ENCODE measurements at places on chromosomes 4 and X.

DNA sequence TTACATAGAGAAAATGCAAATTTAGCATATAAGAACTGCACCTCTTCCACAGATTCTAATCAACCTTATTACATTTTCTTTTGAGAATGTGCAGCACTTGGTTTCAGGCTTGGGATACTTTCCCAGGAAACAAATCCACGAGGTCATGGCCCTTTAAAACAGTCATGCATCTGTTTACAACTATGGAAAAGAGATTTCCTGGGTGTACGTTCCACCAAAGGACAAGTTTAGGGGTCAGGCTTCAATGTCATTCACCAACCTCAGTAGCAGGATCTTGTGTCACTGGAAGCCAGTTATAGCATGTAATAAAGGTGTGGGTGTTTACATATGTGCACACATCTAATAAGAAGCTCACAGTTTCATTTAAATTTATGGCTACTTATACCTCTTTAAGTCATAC is 30.7 kb downstream of the EREG start:
- DNase-seq: no peak

- DNase-seq: no peak
Observed at GRCh38 chr4:172688534-172688933, 480.1 kb upstream of the GALNT7 start.

DNA sequence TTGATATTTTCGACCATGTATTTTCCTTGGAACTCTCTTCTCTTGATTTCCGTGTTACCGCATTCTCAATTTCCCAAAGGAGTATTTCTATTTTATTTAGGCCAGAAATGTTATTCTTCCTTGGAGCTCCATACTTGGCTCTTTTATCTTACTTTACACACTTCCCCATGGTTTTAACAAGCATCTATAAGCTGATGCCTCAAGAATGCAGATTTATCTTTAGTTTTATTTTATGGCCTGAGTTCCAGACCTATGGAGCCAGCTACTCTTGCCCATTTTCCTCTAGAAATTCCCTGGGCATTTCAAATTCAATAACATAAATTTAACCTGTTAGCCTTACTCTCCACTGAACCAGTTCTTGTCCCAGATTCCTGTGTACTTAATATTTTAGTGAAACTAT is 43.7 kb downstream of the SULT1E1 start:
- DNase-seq: no peak

DNA sequence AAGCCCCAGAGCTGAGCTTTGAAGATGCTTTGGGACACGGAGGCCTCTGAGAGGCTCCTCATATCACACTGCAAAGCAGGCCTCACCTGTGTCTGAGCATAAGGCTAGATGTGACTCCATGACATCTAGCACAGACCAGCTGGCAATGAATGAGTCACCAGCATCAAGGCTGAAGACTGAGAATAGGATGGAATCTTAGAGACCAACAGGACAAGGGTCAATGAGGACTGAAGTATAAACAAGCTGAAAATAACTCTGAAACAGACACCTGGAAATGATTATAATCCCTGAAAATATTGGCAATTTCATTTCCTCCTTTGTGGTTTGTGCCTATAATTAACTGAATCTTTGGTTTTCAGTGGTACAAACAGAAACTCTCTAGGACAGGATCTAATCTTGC is 87.1 kb upstream of the PRPS1 start:
- no peak for DNase-seq

GRCh38 chrX:118644378-118644777 is 83.0 kb upstream of the IL13RA1 start:
- DNase-seq: no peak

GRCh38 chr4:159420162-159421057 is 317.5 kb downstream of the RAPGEF2 start:
- DNase-seq: no peak

DNA sequence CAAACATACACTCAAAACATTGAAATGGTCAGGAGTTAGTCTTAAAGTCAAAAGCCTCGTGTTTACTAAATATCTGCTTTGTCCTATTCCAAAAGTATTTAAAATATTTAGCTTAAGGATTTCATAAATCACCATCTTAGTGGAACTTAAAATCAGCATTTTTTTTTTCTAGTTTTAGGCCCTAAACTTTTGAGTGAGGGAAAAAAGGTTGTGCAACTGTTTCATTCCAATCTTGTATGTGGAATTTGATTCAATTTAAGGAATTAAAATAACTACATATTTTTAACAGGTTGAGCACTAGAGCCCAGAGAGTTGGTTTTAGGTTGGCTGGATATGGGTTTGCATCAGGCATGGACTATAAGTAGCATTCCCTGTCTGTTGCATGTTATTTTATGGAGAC is 35.7 kb upstream of the ANK2 start:
- DNase-seq: no peak
